ENCODE measurements at places on chromosomes 5 and 9. TPM values are rescaled to one million over a fixed set of nuclear protein-coding genes. Genes with fewer than 3 reads are reported as not detected.

GRCh38 chr5:125612776-125613175 is 810.4 kb upstream of the GRAMD2B start:
- H3K27ac ChIP-seq, result no peak overlapping the region
- H3K27me3 ChIP-seq, result no peaks in the 10 kb centered on the region
- no peak overlapping the region for H3K4me3 ChIP-seq
- DNase-seq, result no peak

- H3K27ac ChIP-seq, result peak overlapping the region; percentile 97
- no peak for DNase-seq
- H3K27me3 ChIP-seq, result no peaks in the 10 kb centered on the region
- H3K4me1 ChIP-seq, result peaks cover 9% of the 10 kb centered on the region
- H3K36me3 ChIP-seq, result no peaks in the 10 kb centered on the region
- H3K4me3 ChIP-seq, result peak overlapping the region; percentile 93
These were observed 2.0 kb downstream of the CTNNAL1 start for GRCh38 chr9:109011231-109011671.

GRCh38 chr5:141778206-141778605 is 96.2 kb upstream of the ARAP3 start:
- no peak for DNase-seq
- no peak overlapping the region for H3K27ac ChIP-seq
- no peaks in the 10 kb centered on the region for H3K27me3 ChIP-seq
- H3K4me3 ChIP-seq, result no peak overlapping the region
- no peaks in the 10 kb centered on the region for H3K36me3 ChIP-seq

DNA sequence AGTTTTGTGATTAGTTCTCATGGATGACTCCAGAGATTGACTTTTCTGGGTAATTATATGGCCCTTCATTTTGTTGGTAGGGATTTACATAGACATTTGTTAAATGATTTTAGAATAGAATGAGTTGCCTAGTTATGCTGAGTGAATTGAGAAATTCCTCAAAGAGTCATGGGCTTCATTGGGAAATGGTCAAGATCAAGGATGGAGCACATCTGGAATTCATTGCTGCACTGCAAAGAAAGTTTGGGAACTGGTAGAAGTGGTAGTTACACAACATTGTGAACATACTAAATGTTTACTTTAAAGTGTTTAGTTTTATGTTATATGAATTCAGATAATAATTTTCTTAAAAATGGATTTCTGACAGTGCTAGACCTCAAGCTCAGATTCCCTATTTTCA is 46.5 kb downstream of the PIP5K1B start:
- H3K27ac ChIP-seq, result no peak overlapping the region
- H3K4me1 ChIP-seq, result no peaks in the 10 kb centered on the region

DNA sequence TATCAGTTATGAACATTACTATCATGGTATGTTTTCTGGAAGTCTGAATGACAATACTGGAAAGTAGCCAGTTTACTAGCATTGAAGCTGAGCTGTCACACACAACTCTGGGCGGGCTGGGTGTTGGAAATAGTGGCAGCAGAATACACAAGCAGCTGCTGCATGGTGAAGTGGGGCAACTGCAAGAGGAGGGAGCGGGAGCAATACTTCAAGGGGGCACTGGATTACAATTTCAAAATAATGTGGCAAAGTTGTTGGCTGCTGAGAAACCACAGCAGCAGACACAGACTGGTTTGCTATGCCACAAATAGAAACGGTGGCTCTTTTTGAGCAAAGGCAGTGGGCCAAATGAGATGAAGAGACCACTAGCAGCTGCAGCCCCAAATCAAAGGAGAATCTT is 350.2 kb downstream of the KIAA0825 start:
- no peak for DNase-seq
- no peaks in the 10 kb centered on the region for H3K36me3 ChIP-seq
- no peaks in the 10 kb centered on the region for H3K4me1 ChIP-seq
- H3K4me3 ChIP-seq, result no peak overlapping the region
- no peak overlapping the region for H3K27ac ChIP-seq
- H3K27me3 ChIP-seq, result no peaks in the 10 kb centered on the region

DNA sequence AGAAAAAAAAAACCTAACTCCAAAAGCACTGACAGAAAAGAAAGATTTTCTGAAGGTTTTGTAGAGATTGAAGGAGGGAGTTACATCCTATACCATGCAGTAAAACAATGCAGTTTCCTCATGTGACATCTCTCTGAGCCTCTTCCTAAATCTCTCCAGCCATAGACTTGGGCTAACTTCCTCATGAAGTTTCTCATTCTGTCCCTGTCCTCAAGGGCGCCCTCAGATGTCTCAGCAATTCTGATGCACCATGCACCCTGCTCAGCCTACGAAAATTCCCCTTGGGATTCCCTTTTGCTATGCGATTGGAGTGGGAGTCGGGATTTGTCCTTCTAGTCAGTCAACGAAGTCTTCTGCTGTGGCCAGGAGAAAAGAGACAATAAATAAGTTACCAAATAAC is 68.9 kb downstream of the FAT2 start:
- H3K27me3 ChIP-seq, result no peaks in the 10 kb centered on the region
- no peak overlapping the region for H3K4me3 ChIP-seq
- H3K4me1 ChIP-seq, result peaks cover 4% of the 10 kb centered on the region
- no peaks in the 10 kb centered on the region for H3K36me3 ChIP-seq

The GAS1 gene
- 26.3 TPM for total RNA-seq

The LHX6 gene
- 6.2 TPM for total RNA-seq

Data from heart right ventricle (tissue), 16 donors.